ENCODE measurements at places on chromosomes 4 and X. TPM values are rescaled to one million over a fixed set of nuclear protein-coding genes. Genes with fewer than 3 reads are reported as not detected.
A peak's percentile ranks its signal among the peaks of the same experiment; 100 is the strongest.

- DNase-seq: no peak
- no peak overlapping the region for H3K27ac ChIP-seq
- no peaks in the 10 kb centered on the region for H3K27me3 ChIP-seq
- no peaks in the 10 kb centered on the region for H3K4me1 ChIP-seq
- no peaks in the 10 kb centered on the region for H3K36me3 ChIP-seq
Measured at GRCh38 chr4:60948008-60948407, 252.1 kb upstream of the ADGRL3 start.

- H3K4me1 ChIP-seq: no peaks in the 10 kb centered on the region
- H3K27me3 ChIP-seq: no peaks in the 10 kb centered on the region
- DNase-seq: no peak
- no peaks in the 10 kb centered on the region for H3K36me3 ChIP-seq
- no peak overlapping the region for H3K27ac ChIP-seq
Measured at GRCh38 chr4:36249610-36250009, 5.3 kb upstream of the ARAP2 start.

DNA sequence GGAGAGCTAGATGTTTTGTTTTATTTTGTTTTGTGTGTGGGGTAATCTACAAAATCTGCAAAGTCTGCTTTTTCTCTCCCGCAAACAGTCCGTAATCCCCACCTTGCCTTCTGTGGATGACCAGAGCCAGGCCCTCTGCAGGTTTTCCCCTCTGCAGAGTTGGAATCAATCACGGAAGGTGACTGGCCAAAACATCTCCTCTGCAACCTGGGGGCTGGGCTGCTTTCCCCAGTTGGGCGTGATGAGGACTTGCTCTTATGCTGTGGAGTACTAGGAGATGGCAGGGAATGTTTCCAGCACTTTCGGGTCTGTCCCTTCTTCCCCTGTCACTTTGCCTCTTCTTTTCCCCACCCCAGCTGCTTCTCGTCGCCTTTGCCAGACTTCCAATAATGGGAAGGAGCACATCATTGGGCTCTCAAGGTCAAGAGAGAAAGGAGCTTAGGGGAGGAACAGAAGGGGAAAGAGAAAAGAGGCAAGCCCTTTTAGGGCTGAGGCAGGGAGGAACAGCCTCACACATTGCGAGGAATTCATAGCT is 1.1 kb downstream of the TMEM35A start:
- no peak overlapping the region for H3K27ac ChIP-seq
- peak overlapping the region; percentile 35 for H3K4me3 ChIP-seq
- DNase-seq: no peak
- no peaks in the 10 kb centered on the region for H3K27me3 ChIP-seq

DNA sequence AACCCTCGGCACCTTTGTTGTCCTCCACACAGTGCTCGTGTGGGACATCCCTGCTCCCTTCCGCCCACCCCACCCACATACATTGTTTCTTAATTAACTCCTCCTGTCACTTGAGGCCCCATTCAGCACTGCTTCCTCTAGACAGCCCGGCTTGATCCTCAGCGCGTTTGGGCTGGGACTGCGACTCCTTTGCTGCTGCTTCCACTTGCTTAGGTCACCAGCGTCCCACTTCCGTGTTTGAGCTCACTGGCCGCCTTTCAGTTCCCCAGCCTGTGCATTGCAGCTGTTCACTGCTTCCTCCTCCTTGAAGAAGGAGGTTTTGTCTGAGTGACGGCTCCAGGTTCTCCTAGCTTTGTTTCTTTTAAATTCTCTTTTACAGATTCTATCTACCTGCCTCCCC is 16.1 kb downstream of the RNF4 start:
- H3K27ac ChIP-seq: no peak overlapping the region
- DNase-seq: peak; percentile 24
- no peaks in the 10 kb centered on the region for H3K36me3 ChIP-seq

The DDX53 gene
- not detected for total RNA-seq

DNA sequence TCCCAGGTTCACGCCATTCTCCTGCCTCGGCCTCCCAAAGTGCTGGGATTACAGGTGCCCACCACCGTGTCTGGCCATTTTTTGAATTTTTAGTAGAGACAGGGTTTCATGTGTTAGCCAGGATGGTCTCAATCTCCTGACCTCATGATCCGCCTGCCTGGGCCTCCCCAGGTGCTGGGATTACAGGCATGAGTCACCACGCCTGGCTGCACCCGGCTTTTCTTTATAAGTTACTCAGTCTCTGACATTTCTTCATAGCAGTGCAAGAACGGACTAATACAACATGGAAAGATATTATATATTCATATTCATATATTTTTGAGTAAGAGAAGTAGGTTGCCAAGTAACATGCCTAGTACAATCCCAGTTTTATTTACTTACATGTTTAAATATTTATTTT is 22.9 kb downstream of the SHROOM3 start:
- DNase-seq: no peak
- H3K36me3 ChIP-seq: no peaks in the 10 kb centered on the region
- no peak overlapping the region for H3K27ac ChIP-seq
- H3K27me3 ChIP-seq: no peaks in the 10 kb centered on the region
- H3K4me1 ChIP-seq: no peaks in the 10 kb centered on the region

GRCh38 chrX:103776546-103776945 is at the start of gene PLP1:
TSS of gene PLP1 (plus strand) at chrX:103776840. CDS start at chrX:103776996, 156 bp downstream.
- no peak within 1 kb of the TSS for H3K4me3 ChIP-seq
- DNase-seq: no peak
- no peaks in the 10 kb centered on the region for H3K27me3 ChIP-seq
- no peaks in the 10 kb centered on the region for H3K36me3 ChIP-seq
- no peak within 1 kb of the TSS for H3K27ac ChIP-seq

The ZFX gene
- 121 TPM for total RNA-seq

- no peak for DNase-seq
- H3K4me1 ChIP-seq: no peaks in the 10 kb centered on the region
- no peaks in the 10 kb centered on the region for H3K27me3 ChIP-seq
- no peak overlapping the region for H3K4me3 ChIP-seq
- H3K27ac ChIP-seq: no peak overlapping the region
Measured at GRCh38 chr4:17528551-17529165, 13.7 kb downstream of the CLRN2 start.

The TSPAN7 gene
- total RNA-seq: 85.8 TPM

DNA sequence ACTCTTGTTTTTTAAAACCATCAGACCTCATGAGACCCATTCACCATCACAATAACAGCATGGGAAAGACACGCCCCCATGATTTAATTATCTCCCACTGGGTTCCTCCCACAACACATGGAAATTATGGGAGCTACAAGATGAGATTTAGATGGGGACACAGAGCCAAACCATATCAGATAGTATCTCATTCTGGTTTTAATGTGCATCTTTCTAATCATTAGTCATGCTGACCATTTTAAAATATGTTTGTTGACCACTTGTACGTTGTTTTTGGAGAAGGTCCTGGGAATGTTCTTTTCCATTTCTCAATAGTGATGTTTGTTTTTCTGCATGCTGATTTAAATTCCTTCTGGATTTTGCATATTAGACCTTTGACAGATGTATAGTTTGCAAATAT is 119.0 kb downstream of the RTL3 start:
- H3K27ac ChIP-seq: no peak overlapping the region
- H3K36me3 ChIP-seq: no peaks in the 10 kb centered on the region
- no peaks in the 10 kb centered on the region for H3K27me3 ChIP-seq

The F9 gene
- not detected for total RNA-seq

DNA sequence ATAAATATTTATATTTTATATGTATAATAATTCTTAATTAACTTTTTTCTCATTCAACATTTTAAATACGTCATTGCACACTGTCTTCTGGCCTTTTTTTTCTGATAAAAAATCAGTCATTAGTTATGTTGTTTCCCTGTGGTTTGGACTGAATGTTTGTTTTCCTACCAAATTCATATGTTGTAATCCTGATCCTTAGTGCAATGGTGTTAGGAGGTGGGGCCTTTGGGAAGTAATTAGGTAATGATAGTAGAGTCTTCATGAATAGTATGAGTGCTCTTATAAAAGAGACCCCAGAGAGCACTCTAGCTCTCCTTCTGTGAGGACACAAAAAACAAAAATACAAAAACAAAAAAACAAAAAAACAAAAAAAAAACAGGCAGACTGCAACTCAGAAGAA is 117.2 kb downstream of the GASK1B start:
- no peak for DNase-seq
- H3K27me3 ChIP-seq: no peaks in the 10 kb centered on the region
- no peak overlapping the region for H3K4me3 ChIP-seq
- no peaks in the 10 kb centered on the region for H3K4me1 ChIP-seq

GRCh38 chr4:3369781-3370674 is 71.7 kb upstream of the HGFAC start:
- no peak overlapping the region for H3K4me3 ChIP-seq
- peak; percentile 51 for DNase-seq
- H3K27me3 ChIP-seq: no peaks in the 10 kb centered on the region
- no peaks in the 10 kb centered on the region for H3K36me3 ChIP-seq
- no peak overlapping the region for H3K27ac ChIP-seq

The GPR101 gene
- not detected for total RNA-seq

The STOX2 gene
- 2.9 TPM for total RNA-seq

DNA sequence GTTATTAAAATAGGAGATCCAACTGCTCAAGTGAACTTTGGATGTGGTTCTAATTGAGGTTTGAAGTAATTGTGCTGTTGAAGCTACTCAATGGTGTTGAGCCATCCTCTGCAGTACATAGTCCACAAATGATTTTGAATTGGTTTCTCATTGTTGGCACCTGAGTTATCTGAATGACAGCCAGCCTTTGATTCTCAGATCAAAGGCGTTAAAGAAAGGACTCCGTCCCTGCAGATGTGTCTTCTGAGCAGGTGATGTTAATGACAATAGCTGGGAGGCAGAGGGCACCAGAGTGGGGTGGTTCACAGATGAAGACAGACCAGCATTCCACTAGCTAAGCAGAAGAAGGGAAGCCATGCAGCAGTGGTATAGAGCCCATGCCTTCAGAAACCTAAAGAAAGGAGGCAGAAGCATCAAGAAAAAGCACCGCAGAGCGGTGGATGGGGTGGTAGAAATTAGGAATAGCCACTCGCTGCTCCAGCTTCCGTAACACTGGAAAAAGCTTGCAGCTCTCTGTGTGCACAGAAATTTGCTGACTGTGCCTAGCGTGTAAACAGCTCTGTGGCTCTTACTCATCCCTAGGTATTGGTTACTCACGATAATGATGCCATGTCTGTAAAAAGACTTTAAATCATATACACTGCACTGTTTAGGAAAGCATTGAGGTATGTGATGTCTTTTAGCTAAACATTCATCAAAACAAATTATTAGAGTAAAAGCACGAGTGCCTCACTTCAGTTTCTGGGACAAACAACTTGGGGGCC is 79.2 kb upstream of the CLCN4 start:
- no peaks in the 10 kb centered on the region for H3K36me3 ChIP-seq
- H3K4me1 ChIP-seq: no peaks in the 10 kb centered on the region
- no peaks in the 10 kb centered on the region for H3K27me3 ChIP-seq
- no peak overlapping the region for H3K27ac ChIP-seq
- H3K4me3 ChIP-seq: no peak overlapping the region
- DNase-seq: no peak

- no peak for DNase-seq
- H3K27me3 ChIP-seq: peaks cover 8% of the 10 kb centered on the region
- H3K4me3 ChIP-seq: no peak overlapping the region
- H3K27ac ChIP-seq: no peak overlapping the region
- H3K4me1 ChIP-seq: no peaks in the 10 kb centered on the region
- no peaks in the 10 kb centered on the region for H3K36me3 ChIP-seq
Measured at GRCh38 chrX:38627683-38628082, 66.3 kb downstream of the TSPAN7 start.

The RASL11B gene
- total RNA-seq: 36.4 TPM

The SLC25A5 gene
- 213 TPM for total RNA-seq

- H3K4me1 ChIP-seq: no peaks in the 10 kb centered on the region
- no peak for DNase-seq
- H3K27ac ChIP-seq: peak overlapping the region; percentile 55
- H3K4me3 ChIP-seq: no peak overlapping the region
Measured at GRCh38 chr4:100421361-100421978, 96.4 kb downstream of the EMCN start.

DNA sequence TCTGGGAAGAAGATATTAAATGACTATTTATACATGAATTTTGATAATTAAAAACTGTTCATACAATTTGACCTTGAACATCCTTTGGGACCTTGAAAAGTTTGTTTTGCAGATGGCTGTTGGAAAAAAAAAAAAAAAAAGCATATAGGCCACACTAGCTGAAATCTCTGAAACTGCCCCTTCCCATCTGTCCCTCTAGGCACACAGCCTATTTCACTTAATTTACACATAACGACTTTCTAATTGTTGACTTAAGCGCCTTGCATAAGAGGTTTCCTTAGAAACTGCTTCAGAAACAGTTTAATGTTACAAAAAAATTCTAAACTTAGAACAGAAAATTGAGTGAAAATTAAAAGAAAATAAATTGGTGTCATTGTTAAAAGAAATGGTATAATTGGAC is 131.0 kb downstream of the COX18 start:
- no peaks in the 10 kb centered on the region for H3K4me1 ChIP-seq
- no peak overlapping the region for H3K27ac ChIP-seq
- H3K27me3 ChIP-seq: no peaks in the 10 kb centered on the region
- H3K4me3 ChIP-seq: no peak overlapping the region

The KLB gene
- total RNA-seq: not detected

DNA sequence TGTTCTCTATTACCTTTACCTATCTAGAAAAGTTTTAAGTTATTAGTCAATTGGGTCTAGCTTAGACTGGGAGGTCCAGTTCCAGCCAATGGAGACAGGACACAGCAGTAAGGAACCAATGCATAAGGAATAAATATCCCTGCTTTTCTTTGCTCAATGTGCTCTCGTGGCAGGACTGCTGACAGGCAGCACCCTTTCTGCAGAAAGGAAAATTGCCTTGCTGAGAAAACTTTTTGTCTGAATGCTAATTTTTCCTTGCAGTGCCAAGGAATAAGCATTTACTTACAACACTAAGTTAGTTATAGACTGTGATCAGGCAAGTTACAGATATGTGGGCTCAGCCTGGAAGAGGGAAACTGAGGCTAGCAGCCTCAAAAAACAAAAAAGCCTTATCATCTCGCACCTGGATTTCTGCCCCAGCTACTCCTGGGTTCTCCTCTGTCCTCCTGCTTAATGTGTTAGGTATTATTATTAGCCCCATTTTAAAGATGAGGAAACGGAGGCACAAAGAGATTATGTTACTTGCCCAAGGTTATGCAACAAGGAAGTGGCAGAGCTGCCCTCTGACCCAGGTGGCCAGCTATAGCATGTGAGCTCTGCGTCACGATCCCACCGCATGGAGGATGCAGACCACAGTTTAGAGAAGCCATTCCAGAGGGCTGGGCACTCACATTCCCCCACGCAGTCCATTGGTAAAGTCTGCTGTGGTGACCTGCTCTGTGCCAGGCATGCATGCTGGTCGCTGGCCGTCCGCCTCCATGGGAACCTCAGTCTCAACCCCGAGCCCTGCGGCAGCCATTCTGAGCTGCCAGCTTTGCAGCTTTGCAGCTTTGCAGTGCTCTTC is 40.5 kb upstream of the C4orf50 start:
- no peak for DNase-seq
- H3K4me3 ChIP-seq: no peak overlapping the region
- H3K36me3 ChIP-seq: no peaks in the 10 kb centered on the region
- no peak overlapping the region for H3K27ac ChIP-seq
- no peaks in the 10 kb centered on the region for H3K27me3 ChIP-seq

The ZNF185 gene
- 32.6 TPM for total RNA-seq

The EIF1AX gene
- total RNA-seq: 81.8 TPM

Data from uterus (tissue), 4 donors.